ENCODE measurements at places on chromosomes 12 and 14.

GRCh38 chr12:6771091-6771495 lies 1.2 kb upstream of the LAG3 start:
- DNase-seq, result no peak

DNA sequence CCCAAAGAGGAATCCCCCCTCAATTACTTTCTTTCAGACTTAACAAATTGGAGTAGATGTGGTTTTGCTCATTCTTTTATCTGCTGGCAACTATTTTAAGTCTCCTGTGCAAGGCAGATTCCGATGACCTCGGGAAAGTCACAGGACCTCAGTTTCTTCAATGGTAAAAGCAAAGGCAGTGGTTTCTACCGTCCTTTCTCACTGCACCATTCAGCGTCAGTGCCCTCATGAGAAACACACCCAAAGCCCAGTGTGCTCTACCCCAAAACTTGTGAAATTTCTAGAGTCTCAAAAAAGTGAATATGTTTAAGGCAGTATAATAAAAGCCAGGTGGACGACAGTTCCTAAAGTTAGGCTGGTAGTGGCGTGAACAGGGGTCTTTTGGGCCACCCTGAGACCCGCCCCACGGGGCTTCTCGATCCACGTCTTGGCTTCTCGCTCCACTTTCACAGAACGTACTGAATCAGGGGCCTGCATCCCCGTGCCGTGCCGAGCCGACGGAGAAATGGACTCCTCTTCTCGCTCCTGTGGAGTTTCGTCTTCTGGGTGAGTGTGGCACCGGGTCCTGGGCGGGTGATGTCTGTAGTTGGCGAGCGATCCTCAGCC lies 1.3 kb upstream of the ARHGAP5 start:
- no peak for DNase-seq

- DNase-seq, result no peak
These were observed 8.8 kb upstream of the LRRK2 start for GRCh38 chr12:40215982-40216381.

DNA sequence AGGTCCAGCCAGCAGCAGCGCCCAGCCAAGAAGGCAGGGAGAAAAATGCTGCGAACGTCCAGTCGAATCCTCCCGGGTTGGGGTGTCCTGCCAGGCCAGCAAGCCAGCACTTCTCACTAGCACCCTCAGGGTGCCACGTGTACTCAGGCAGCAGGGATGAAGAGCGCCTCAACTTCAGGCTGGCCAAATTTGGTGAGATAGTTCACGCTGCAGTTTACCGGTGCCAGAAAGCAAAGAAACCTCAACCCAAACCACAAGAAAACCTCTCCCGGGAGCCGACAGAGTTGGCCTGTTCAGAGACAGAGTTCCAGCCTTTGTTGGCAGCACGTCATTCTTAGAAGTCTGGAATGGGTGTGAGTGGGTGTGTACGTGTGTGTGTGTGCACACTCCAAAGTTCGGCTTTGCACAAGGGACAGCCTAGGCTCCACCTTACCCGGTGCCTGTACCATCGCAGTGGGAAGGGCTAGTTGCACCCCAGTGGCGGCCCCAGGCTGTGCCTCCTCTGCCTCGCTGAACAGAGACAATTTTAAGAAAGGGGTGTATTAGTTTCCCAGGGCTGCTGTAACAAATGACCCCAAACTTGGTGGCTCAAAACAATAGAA lies 42.1 kb downstream of the ELK3 start:
- no peak for DNase-seq

DNA sequence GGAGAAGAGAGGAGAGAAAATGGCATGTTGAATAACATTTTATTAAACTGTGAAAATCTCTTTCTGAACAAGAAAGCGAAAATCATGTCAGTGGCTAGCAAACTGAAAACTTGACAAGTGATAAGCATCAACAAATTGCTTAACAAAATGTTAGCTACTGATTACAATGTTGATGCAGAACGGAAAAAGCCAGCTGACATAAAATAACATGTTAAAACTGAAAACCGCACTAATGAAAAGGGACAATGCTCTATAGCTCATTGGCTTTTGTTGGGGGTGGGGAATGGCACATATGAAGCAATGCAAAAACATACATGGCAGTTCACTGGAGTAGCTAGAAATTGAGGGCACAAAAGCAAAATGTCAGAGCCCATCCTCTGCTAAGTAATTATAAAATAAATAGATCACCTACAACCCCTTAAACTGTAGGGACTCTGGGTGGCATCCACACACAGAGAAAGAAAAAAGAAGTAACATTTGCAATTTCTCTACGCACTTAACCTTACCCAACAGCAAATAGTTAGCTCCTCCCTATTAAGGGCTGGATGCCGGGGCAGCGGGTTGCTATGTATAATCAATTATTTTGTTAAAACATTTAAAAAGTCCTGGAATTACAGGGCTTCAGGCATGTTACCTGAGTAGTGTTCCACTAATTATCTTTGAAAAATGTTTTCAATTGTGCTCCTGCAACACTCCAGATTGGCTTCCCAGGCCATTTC lies 129.2 kb upstream of the USP15 start:
- DNase-seq, result no peak
